Central memory CD4-positive, alpha-beta T cell (primary cell): ENCODE measurements at places on chromosomes 5 and 9.

DNA sequence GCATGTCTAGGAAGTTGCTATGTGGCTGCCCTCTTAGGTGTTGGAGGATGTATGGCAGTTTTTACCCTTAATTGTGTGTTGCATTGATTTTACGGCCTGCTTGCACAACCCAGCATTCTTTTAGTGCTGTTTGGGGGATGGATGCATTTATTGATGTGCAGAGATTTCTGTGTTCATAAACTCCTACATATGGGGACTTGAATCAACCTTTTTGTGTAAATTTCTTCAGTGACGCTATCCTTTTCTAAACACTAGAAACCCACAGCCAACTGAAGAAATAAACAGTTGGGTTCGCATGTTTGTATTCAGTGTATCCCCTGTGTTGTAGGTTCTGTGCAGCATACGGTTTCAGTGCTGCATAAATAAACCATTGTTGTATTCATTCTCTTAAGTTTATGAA, 263.7 kb downstream of the RASEF start:
- DNase-seq, result no peak

DNA sequence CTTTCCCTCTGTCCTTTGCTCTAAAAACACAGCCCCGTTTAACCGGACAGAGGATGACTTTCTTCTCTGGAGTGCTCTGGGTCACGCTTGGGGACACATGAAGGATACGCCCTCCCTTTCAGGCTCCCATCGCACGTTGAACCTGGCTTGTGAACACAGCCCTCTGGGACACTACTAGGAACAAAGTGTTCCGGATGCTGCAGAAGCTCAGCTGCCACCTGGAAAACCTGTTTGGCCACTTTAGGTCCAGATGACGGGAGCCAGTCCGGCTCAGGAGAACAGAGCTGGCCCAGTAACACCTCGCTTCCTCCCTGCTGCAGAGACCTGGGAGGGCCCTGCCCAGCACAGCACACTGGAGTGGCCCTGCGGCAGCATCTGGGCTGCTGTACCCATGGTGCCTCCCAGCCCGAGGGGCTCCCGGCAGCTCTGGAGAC, 60.1 kb downstream of the GADD45G start:
- no peak for DNase-seq

- no peak for DNase-seq
Observed at GRCh38 chr9:120689860-120690259, 24.4 kb downstream of the MEGF9 start.

DNA sequence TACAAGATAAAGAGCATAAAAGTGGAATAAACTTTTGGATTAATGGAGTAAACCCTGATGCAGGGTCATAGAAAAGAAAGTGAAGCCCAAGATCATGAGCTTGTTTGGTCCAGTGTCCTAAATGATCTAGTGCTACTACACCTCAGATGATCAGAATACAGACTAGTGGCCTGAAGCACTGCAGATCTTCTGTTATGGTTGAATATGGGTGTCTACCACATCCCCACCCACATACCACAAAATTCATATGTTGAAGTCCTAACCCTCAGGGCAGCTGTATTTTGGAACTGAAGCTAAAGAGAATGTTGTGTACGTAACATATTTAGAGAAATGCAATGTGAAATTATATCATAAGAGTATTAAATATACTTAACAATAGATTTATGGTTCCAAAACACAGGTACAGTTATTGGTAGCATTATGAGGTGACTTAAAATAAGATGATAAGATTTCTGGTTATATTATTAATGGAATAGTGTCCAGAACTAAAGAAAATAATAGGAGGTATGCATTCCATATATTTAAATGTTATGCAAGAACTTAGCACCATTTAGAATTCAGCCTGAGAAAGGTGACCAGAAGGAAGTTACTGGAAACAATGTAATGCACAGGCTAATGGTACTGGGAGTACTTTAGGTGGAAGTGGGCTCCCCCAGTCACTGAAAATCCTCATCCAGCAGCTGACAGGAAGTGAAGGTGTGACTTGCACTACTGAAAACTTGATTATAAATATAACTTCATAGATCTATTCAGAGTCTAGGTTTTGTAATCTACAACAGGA, 1155.1 kb downstream of the TAF11L14 start:
- no peak for DNase-seq

GRCh38 chr9:90107726-90108655, 503.2 kb downstream of the GADD45G start:
- DNase-seq, result no peak

- no peak for DNase-seq
Observed at GRCh38 chr5:135442431-135443160, 4.6 kb downstream of the DCANP1 start.
